Memory B cell (primary cell): ENCODE measurements at places on chromosomes 6 and 20.
A peak's percentile ranks its signal among the peaks of the same experiment; 100 is the strongest.

DNA sequence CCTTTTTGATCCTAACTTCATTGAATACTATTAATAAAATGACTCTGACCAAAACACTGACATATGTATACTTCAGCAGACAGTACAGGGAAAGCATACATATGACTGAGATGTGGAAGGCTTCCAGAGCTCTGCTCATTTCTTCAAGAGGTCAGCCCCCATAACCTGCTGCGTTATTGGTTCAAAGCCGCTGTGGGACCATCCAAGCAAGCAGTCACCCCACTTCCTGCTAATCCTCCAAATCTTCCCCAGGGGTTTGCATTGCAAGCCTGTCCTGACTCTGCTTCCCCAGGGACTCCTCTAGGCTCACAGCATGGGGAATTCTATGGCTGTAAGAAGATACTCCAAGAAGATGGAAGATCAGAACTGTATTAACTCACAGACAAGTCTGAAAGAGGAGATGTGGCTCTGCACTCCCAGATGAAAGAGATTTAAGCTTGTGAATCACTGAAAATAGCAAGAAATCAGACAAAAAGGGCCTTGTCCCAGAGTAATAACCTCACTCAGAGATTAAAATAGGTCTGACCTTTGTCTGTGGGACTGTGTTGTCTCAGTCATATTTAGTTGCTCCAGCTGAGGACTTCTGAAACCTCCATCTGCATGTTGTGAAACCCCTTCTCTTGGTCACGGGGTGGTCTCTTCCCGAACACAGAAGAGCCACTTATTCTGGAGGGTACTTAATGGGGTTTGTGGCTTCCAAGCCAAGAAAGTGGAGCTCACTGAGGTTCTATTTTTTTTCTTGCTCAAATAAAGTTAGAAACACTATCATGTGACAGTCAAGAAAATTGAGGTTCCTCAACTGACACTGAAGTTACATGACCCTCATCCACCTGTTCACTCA is 101.5 kb upstream of the MARCKS start:
- no peak for DNase-seq

DNA sequence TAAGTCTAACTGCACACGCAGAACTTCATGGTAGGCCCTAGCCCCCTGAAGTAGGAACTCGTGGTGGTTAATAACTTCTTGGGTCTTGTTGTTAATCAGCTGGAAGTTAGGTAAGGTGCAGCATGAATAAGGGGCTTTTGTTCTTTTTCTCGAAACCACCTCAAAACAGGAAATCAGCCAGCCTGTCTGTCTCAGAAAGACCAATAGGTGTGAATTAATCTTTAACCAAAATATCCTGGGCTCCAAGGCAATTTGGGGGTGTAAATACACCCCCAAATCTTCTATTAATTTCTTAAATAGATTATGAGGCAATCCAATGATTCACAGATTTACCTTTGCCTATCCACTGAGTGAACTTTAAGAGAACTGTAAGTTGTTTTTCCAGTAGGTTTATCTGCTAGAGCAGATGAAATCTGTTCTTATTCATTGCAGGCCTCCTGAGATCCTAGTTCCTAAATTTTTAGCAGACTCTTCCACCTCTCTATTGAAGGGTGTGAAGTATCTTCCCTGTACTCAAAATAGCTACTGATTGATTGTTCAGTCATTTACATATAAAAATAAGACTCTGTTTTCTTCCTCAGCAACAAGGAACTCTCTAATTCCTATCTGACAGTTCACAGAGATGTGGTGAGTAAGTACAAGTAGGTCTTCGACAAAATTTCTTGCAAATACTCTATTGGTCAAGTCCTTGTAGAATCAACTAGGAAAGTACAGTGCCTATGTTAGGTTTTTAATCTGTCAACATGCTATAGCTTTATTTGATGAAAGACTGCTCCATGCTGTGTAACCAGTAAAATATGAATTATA is 427.1 kb upstream of the NOX3 start:
- DNase-seq: no peak

DNA sequence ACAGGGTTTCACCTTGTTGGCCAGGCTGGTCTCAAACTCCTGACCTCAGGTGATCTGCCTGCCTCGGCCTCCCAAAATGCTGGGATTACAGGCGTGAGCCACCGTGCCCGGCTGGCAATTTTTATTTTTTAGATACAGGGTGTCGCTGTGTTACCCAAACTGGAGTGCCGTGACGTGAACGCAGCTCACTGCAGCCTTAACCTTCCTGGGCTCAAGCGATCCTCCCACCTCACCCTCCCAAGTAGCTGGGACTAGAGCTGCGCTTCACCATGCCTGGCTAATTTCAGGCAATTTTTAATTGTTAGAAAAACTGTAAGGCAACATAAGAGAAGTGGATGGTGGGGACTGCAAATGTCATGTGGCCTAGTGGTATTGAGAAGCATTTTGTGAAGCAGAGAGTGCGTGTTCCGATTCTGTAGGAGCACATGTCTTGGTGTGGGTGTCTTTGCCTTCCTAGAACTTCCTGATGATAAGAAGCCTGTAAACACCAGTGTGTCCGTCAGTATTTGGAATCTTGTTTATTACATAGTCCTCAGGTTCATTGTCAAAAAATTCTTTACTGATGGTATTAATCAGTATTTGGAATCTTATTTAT is 18.0 kb downstream of the JARID2 start:
- no peak for DNase-seq

GRCh38 chr6:163634211-163635171 is 220.0 kb downstream of the QKI start:
- no peak for DNase-seq

GRCh38 chr6:62283796-62284411 is 2.1 kb downstream of the KHDRBS2 start:
- DNase-seq: peak; percentile 29

DNA sequence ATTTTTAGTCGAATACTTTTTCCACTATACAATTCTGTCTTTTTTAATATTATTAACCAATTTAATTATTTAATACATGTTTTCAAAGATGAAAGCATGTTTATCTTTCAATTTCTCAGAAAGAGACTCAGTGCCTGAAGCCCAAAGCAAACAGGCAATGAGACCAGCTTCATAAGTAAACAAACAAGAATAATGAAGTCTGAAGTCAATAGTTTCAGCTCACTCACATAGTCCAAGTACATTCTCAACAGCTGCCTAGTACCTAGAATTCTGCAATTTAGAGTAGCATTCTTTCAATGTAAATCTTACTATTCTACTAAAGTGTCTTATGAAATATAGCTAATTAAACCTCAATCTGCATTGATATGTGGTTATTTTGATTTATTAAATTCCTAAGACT is 626.5 kb upstream of the NRSN1 start:
- no peak for DNase-seq

DNA sequence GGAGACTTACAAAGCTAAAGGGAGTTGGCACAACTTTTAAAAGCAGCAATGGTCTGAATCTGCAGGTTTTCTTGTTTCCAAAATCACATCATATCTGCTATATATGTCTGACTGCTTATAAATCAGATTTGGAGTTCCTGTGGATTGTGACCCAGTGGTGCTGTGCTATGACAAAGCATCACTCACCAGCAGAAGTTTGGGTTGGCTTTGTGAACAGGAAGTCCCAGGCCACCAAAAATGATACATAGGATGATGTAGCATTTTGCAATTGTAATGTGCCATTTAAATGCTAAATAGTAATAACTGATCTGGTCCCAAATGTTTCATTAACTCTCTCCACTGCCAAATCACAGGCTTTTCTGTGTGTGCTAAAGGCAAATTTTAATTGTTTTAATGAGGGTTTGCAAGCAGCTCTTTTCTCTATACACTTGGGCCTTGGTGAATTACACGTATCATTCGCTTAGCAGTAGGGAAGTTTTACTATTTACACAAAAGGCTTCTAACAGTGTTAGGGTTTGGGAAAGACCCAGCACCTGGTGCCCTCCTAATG is 60.8 kb downstream of the SYNDIG1 start:
- DNase-seq: no peak

- DNase-seq: peak; percentile 24
These were observed 51.0 kb upstream of the TCF21 start for GRCh38 chr6:133837801-133838349.

DNA sequence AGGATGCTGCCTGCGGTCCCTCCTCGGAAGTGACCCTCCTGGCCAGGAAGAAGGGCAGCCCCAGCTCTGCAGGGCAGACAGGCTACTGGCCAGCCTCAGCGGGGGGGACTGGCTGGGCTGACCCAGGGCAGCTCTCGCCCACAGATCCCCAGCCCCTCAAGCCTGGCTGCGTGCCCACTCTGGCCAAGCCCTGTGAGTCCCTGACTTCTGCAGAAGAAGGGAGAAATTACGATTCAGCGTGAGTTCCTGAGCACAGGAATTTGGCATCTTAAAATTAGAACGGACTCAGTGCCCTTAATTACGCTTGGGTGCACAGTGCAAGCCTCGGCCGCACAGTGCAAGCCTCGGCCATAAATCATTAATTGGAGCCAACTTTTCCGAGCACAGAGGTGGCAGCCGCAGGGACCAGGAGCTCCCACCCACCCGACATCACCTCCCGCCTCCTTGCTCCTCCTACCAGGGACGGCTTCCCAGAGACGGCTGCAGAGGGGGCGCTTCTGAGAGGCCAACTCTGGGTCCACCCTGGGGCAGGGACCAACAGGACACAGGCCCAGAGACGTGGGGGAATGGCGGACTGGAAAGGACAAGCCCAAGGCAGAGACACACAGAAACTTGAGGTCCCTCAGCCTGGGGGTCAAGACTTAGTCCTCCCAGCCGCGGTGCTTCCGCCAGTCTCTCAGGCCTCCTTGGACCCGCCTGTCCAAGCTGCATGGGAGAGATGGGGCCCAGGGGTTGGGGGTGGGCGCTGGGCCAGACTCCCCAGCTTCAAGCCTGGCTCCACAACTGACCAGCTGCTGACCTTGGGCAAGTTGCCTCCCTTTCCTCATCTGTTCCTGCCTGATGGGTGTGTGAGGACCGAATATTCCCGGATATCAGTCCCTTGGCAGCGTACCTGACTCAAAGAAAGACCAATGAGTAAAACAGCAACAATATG is 165.4 kb downstream of the TAF4 start:
- DNase-seq: no peak

- no peak for DNase-seq
These were observed 118.2 kb downstream of the MAN1A1 start for GRCh38 chr6:119231394-119231793.

DNA sequence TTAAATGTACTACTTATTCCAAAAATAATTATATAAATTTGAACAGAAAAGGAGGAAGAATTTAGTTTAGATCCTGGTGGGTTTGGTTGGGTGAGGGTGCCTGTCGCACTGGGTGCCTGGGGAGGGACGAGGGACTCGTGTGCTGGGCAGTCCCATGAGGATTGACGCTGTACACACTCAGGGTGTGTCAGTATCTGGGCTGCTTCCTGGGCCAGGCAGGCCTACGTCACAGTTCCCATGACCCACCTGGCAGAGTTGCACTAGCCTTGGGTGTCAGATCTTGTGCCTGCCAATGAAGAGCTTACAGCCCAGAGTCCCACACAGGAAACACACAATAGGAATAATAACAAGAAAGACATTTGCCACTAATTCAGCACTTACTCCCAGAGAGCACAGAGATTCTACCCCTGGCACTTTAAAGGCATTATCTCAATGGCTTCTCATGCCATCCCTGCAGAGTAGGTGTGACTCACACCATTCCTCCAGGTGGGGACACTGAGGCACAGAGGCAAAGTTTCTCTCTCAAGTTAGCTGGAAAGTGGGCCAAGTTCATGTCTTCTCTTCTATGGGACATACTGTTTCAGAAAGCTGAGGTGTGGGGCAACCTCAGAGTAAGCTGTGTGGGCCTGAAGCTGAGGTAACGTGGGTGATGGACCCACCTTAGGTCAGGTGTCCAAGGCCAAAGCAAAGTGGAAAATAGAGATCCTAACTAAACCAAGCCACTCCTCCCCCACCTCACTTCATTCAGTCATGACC is 1.3 kb upstream of the SDCBP2 start:
- DNase-seq: peak; percentile 37

- DNase-seq: no peak
These were observed 38.6 kb downstream of the VTA1 start for GRCh38 chr6:142185641-142186040.

- no peak for DNase-seq
These were observed 10.2 kb downstream of the RPRD1B start for GRCh38 chr20:38043512-38044300.

DNA sequence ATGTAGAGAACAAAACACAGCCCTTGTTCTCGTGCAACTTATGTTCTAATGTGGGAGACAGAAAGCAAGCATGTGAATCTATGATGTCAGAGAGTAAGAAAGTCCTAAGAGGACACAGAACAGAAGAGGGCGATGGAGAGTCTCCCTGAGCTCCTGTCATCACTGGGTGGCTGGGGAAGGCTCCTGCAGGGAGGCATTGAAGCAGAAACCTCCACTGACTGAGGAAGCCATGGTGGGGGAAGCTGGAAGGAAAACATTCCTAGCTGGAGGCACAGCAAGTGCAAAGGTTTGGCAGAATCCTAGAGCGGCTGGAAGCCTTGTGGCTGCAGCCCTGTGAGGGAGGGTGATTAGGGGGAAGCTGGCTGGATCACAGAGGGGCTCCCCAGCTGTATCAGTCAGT is 248.0 kb downstream of the CDH26 start:
- DNase-seq: no peak

GRCh38 chr6:70456735-70457134 is 43.4 kb downstream of the FAM135A start:
- no peak for DNase-seq

DNA sequence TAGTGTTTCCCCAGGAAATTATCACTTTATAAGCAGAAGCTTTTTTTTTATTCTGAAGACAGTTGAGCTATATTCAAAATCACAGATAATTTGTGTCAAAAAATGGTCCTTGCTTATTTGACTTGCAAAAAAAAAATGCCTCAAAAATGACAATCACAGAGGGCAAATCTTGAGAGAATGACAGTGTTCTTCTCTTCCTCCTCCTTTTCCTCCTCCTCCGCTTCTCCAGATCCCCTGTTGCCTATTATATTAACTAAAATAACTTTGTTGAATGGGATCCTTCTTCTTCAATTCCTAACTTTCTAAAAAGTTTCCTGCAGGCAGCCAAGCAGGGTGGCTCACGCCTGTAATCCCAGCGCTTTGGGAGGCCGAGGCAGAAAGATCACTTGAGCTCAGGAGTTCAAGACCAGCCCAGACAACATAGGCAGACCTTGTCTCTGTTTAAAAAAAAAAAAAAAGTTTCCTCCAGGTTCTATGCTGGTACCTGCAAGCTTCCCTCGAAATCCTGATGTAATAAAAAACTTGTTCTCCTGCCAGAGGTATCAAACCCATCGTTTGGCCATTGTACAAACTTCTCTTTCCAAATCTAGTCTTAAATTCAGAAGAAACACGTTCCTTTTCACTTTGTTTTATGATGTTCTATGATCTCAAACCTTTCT is 128.6 kb downstream of the IPCEF1 start:
- DNase-seq: no peak

- no peak for DNase-seq
These were observed 39.1 kb upstream of the E2F3 start for GRCh38 chr6:20362623-20363022.

- DNase-seq: no peak
These were observed 353.4 kb downstream of the PTPRT start for GRCh38 chr20:42836339-42836738.
